ENCODE measurements at places on chromosomes 12 and 14.

DNA sequence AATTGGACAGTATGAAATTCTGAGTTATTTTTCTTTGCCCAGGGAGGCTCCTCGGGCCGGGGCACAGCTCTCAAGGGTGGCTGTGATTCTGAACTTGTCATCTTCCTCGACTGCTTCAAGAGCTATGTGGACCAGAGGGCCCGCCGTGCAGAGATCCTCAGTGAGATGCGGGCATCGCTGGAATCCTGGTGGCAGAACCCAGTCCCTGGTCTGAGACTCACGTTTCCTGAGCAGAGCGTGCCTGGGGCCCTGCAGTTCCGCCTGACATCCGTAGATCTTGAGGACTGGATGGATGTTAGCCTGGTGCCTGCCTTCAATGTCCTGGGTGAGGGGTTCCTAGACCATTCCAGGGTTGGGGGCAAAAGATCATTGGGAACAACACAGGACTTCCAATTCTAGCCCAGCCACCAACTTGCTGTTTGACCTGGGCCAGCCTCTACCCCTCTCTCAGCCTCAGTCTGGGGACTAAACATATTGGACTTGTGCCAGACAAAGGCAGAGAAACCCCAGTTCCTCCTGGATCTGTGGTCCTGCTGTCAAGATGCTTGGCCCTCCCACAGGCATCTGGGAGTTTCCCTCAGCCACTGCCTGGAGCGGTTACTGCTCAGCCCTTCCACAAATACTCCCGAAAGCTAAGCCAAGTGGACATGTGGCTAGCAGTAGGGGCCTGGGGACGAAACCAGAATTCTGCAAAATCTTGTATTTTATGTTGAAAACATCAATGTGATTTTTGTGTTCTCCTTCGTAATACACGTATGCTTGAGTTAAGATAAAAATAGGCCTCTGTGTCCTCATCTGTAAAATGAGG, 3.5 kb downstream of the OAS3 start:
- no peak for DNase-seq

- no peak for DNase-seq
These were observed 45.7 kb downstream of the TEAD4 start for GRCh38 chr12:3004655-3005565.

GRCh38 chr12:125331342-125332052, 266.3 kb downstream of the AACS start:
- DNase-seq, result no peak

DNA sequence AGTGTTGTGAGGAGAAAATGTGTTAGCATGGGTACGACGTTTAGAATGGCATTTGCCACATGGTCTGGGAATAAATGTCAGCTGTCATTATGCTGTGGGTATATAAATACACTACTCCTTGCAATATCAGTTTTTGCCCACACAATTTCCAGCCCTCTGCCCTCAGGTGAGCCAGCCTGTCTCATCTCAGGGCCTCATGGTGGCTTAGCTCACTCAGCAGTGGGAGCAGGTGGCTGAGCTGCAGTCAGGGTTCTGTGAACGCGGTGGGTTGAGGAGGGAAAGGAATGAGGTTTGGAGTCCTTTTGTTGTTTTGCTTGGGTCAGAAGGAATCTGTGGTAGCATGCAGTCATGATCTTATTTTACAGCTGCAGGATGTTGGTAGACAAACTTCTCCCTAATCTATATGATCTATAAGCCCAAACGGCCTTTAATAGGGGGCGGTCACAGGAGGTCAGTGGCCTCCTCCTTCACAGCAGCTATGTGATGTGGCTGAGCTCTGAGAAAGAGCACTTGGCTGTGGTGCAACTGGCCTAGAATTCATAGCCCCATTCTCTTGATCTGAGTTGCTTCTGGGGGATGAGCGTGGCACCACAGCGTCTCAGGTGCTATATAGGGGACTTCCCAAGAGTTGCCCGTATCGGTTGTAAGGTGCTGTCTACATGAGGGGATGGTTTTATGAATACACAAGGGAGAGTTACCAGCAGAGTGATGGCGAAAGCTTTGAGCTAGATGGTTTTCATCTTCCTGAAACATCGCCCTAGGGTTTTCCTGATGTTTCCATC, 27.8 kb upstream of the KCNA5 start:
- DNase-seq, result no peak

DNA sequence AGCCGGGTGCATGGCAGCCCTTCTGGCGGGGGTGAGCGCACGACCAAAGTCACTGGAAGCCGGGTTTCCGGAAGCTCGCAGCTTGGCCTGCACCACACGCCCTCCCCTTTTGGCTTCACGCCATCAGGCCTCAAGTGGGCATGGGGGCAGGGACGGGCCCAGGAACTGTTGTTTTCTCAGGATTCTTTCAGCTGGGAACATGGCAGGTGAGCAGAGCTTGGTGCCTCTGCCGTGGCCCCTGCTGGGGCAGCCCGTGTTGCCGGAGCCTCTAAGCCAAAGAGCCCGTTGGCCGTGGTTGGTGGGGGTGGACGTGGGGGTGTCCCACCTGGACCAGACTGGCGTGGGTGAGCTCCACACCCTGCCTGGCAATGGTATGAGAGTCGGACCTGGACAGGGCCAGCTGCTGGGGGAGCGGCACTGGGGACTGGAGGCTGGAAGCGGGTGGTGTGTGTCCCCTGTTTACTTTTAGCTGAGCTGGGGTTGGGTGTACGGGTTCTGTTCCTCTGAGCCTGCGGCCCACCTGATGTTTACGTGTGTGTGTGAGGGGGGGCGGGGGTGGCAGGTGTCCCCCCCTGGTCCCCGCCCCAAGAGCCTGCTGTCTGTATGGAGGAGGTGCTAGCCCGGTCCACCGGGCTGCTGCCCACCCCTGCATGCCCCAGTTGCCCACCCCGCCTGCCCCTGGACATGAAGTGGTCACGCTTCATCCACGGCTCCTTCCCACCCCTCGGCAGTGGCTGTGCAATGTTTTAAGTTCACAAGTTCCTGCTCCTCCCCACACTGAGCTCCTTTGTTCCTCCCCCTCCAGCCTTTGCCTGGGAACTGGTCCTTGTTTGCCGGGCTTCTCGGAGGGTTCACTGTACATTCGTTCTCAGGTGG, 28.7 kb upstream of the PLD4 start:
- no peak for DNase-seq

DNA sequence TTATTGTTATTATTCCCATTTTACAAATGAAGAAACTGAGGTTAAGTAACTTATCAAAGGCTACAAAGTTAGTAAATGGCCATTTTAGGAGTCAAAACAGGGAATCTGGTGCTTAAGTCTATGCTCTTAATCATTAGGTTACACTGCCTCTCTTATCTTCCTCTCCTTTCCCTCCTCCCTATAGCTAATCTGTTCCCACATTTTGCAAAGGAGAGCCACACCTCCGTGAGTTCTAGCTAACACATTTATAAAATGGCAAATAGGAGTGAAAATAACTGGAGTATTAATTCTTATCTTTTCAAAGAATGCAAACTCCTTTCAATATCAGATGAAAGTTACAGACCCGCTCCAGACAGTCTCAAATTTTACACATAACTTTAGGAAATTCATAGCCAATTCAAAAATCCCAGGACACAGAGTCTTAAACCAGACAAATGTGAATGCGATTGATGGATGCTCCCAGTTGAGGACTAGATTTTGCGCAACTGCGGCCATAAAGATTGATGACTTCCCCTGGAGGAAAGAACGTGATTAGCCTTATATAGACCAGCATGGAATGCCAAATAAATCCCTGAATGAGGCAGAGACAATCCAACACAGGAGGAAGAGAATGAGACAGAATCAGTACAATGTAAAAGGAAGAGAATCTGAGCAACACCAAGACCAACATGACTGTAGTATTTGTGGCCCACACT, 225.0 kb upstream of the ARID2 start:
- DNase-seq, result no peak

DNA sequence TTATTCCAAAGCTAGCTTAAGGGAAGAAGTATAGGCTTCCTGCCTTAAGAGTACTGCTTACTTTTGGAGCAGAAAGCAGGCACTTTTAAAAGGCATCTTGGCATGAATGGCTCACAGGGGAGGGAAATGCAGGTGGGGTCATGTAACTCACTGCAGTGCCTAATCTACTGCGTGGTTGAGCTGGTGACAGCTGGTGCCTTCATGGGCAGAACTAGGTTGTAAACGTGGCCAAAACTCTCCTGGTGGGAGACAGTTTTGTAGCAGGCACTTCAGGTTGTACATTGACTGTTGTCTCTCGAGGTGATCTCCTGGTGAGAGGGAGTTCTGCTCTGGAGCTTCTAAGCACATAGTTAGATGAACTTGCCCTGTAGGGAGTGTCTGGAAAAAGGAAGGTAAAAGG, 962.5 kb downstream of the DIO2 start:
- no peak for DNase-seq

DNA sequence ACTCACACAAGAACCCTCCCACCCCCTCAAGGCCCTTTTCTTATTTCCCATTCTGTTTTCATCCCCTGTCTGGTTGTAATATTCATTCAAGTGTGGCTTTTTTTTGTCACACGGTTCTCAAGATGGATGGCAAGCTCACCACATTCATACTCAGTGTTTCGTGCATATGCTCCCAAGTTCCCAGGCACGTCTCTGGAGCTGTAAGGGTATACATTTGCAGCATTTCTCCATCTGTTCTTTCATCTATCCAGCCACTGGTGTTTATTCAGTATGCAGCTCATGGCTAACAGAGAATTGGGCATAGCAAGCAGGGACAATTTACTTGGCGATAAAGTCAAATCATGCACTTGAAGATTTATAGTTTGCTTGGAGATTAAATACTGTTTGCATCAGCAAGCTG, 212.1 kb downstream of the GRIN2B start:
- DNase-seq, result no peak

GRCh38 chr14:86824167-86824566, 1168.8 kb downstream of the GALC start:
- DNase-seq, result no peak

GRCh38 chr14:105151838-105152793, 16.5 kb downstream of the JAG2 start:
- DNase-seq, result no peak

DNA sequence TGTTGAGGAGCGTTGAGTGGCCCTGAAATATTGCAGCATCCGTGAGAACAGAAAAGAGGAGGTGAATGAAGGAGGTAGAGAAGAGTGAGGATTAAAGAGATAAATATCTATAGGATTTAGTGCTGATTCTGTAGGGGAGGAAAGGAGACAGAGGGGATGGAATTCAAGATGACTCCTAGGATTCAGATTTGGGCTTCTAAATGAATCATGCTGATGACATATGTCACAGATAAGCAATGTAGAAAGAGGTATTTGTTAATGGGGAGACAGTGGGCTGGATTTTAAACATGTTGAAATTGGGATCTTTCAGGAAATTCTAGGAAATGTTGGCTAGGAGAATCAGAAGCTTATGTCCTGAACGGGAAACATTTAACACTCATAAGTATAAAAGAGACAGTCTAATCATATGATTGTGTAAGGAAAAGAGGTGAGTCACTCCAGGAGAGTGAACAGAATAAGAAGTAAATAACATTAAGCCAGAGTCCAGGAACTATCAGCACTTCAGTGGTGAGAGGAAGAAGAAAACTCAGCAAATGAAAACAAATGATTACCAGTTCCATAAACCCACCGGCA, 58.1 kb upstream of the DIO2 start:
- DNase-seq, result no peak

- DNase-seq, result no peak
These were observed 26.7 kb downstream of the TOGARAM1 start for GRCh38 chr14:44988694-44989093.

GRCh38 chr14:86515195-86515594, 985.3 kb downstream of the FLRT2 start:
- DNase-seq, result no peak
